ENCODE measurements at places on chromosomes 1 and 21.

DNA sequence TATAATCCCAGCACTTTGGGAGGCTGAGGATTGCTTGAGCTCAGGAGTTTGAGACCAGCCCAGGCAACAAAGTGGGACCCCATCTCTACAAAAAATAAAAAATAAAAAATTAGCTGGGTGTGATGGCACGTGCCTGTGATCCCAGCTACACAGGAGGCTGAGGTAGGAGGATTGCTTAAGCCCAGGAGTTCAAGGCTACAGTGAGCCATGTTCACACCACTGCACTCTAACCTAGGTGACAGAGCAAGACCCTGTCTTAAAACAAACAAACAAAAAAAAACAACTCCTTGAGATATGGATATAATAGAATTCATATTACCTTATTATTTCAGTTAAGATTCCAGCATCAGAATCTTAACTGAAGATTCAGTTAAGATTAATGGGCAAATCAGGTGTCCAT is 52.4 kb downstream of the RPL5 start:
- DNase-seq = no peak

GRCh38 chr1:169009666-169010065 is 96.8 kb upstream of the ATP1B1 start:
- DNase-seq = no peak

GRCh38 chr1:151984313-151984956 is 9.2 kb downstream of the S100A10 start:
- DNase-seq = no peak

- DNase-seq = no peak
Observed at GRCh38 chr1:173866413-173867115, 1.2 kb downstream of the GAS5 start.

DNA sequence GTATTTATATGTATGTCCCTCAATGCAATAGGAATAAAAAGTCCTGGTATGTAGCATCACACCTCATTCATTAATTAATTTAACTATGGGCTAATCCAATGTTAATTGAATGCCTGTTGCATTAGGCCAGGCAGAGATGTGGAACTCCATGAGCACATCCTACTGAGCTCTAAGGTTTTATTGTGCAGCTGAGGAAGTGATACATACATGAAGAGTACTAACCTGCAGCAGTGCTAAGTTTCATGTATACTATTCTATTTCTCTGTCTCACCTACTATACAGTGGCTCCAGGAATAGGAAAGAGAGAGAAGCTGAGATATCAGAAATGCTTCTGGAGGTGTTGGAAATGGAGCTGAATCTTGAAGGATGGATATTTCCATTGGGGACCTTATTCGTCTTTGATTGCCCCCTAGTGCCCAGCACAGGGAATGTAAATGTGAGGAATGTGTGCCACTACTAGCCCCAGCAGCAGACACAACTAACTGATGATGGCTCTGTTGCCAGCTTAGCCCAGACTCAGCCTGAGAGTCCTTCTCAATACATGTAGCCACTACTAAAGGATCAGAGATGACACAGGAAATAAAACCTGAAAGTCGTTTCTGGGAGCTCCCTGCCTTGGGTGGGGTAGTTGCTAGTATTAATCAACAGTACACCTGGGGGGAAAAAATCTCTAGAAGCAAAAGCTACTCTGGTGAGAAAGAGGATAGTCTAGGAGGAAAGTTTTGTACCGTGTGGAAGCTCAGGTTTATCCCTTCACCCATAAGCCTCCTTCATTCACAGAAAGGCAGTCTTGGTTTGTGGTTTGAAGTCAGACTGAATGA is 173.3 kb upstream of the FOXD3 start:
- peak; percentile 31 for DNase-seq

DNA sequence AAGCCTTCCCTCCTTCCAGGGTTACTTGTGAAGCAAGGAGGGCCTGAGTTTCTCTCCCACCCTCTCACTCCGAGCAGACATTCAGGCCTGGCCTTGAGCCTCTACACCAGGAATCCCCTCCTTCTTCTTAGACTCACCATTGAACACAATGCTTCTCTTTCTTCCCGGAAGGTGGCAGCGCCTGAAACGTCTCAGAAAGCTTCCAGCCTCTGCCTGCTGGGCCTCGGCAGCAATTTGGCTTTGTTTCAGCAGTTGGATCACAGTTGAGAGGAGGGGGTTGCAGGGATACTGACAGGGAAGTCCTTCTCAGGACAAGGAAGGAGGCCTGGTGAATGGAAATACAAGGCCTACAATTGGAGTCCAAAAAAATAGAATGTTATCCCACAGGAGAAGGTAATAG is 6.3 kb downstream of the CLDN8 start:
- no peak for DNase-seq

DNA sequence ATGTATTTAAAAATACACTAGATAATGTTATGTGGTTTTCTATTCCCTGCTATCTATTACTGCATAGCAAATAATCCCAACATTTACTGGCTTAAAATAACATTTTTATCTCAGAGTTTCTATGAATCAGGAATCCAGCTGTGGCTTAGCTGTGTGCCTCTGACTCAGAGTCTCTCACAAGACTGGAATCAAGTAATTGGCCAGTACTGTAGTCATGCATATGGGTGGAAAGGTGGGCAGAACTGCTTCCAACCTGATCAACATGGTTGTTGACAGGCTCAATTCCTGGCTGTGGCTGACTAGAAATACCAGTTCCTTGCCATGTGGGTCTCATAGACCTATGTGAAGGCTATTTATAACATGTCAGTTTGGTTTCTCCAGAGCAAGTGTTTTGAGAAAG is 131.8 kb downstream of the PDE4B start:
- DNase-seq = no peak

DNA sequence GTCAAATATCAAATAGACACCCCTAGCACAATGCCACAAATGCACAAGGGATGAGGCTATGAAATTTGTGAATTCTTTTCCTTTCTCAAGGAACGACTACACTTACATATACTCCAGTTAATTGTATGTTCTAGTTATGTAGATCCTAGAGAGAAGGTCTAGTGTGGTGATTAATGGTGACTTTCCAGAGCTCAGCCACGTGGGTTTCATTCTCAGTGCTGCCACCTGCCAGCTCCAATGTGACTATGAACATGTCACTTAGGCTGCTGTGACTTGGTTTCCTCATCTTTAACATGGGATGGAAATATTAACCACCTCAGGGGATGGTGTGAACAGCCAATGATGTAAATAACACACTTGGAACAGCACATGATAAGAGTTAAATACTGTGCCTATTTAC is 138.3 kb downstream of the APP start:
- no peak for DNase-seq

- no peak for DNase-seq
Observed at GRCh38 chr1:59355361-59355760, 58.5 kb downstream of the FGGY start.

GRCh38 chr1:192476802-192477298 is 98.7 kb upstream of the RGS1 start:
- peak; percentile 24 for DNase-seq
